ENCODE measurements at places on chromosomes 7 and 10.

GRCh38 chr10:34016576-34016975 is 682.1 kb upstream of the NRP1 start:
- DNase-seq, result no peak

GRCh38 chr10:92419740-92420545 is 129.0 kb downstream of the MARCHF5 start:
- DNase-seq, result no peak

DNA sequence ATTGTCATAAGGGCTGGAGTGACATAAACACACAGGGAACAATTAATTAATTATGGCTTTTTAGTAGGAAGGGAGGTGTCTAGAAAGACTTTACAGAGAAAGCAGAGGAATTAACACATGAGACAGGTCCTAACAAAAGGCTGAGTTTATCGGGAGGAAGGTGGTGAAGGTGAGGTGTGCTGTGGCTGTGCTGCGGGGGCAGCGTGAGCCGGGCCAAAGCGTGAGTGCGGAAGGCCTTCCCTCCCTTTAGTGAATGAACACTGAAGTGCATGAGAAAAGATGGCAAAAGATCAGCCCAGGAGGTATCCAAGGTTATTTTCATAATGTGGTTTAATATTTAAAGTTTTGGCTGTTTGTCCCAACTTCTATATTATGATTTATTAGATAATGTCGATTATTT is 243.4 kb upstream of the PLXNA4 start:
- no peak for DNase-seq

DNA sequence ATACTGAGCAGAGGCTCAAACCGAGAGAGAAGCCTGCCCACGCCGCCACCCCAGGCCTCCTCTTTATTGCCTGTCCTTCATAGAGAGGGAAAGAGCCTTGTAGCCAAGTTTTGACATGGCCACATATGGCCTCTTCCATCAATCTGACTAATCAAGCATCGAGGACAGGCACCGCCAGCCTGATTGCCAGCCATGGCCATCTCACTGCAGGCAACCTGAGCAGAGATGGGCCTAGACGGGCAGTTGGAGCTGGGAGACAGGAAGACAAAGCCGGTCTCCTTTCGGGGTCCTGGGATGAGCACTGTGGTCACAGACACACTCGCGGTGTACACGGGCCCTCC is 67.2 kb downstream of the EBF3 start:
- DNase-seq, result no peak

GRCh38 chr10:69938541-69938991 is 114.1 kb upstream of the MACROH2A2 start:
- no peak for DNase-seq

- DNase-seq, result no peak
These were observed 32.4 kb upstream of the INPP5F start for GRCh38 chr10:119693262-119693957.

- no peak for DNase-seq
These were observed 406.1 kb upstream of the AUTS2 start for GRCh38 chr7:69192134-69192533.

GRCh38 chr7:6346581-6346980 is 74.2 kb upstream of the CYTH3 start:
- DNase-seq, result no peak

GRCh38 chr10:15719049-15719898 is 448 bp downstream of the ITGA8 start:
- DNase-seq, result no peak
